Jurkat, Clone E6-1 (cell line): ENCODE measurements at places on chromosomes 5 and 9.

DNA sequence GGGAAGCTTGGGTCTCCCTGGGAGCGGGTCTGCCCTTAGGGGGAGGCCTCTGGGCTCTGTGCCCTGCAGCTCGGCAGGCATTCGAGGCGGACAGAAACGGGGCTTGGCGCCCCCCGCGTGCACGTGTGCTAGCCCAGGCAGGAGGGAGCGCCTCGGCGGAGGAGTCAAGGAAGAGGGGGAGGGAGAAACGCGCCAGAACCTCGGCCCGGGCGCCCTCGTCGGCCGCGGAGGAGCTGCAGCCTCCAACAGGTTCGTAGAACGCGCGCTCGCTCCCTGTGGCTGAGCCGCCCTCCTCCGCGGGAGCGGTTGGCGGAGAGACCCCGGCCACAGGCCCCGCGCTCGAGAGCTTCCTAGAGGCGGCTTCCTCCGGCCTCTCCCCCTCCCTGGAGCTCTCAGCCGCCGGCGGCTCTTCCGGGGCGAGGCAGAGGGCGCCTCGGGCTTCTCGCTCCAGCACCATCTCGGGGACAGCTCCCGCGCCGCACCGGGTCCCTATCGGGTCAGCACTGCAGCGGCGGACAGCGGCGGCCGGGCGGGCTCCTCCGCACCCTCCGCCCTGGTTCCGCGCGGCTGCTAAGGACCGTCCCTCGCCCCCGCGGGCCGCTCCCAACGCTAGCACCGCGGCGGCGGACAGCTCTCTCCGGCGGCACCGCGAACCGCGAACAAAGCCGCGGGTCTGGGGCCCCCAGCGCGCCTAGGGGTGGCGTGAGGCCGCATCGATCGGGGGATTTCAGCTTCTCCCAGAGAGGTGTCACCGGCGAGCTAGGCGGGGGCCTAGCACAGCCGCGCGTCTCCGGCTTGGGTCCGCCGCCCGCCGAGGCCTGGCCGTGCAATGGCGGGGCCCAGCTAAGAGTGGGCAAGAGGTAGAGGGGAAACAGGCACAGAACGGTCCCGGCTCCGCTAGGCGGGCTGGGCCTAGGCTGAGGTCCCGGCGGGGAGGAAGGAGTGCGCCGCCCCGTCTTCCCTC lies 74.6 kb upstream of the CPLX2 start:
- DNase-seq, result peak; percentile 56

DNA sequence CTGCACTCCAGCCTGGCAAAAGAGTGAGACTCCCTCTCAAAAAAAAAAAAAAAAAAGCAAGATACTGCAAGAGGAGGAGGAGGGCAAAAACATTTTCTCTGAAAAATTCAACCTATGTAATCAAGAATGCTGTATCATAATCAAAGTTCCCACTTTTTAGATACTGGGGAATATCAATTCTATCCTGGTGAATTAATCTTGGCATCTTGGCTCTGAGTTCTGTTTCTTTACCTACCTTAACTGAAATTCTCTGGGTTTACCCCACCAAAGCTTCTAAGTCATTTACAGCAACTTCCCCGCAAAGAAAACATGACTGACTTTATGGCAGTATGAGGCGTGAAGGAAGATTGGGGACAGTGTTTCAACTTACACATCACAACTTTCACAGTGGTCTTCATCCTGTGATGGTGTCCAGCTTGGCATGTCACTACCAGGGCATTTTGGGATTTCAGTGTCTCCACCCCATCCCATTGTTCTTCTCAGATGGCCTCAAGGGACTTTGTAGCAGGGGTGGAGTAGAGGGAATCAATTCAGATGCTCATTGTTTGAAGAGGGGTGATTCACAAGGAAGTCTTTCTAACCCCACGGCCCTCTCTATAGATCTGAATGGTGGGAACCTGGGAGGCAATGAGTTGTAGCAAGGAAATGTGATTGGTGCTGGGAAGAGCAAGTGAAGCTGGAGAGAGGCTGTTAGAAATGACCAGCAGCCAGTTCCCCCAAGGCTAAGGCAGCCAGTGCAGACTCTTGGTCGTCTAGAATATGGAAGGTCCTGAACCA lies 130.5 kb downstream of the SCAMP1 start:
- DNase-seq, result no peak

DNA sequence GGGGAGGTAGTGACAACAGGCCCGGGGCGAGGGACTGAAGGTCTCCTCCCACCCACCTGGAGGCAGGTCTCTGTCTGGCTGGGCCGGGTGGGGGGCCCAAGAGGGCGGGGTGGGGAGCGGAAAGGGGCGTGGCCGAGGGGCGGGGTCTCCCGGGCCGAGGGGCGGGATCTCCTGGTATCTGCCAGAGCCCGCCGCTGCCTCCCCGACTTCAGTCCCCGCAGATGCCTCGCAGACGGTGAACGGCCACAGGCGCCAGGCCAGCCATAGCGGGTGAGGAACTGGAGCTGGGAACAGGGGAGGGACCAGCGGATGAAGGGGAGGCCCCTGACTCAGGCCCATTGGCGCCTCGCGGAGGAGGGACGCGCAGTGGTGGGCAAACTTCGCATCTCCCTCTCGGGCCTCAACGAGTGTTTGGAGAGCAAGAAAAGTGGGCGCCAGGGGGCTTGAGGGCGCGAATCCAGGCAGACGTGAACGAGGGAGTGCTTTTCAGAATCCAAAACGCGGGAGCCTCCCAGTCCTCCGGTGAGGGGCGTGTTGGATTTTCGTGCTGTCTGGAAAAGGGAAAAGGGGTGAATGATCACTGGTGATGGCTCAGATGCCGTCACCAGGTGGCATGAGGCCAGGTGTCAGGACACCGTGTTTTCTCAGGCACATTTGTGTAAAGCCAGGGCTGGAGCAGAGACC lies at the start of gene ADGRD2:
ADGRD2 (plus strand) TSS at position 211 of the 684 bp plus-strand sequence. CDS start 1,216 bp downstream, outside the sequence.
- no peak for DNase-seq

DNA sequence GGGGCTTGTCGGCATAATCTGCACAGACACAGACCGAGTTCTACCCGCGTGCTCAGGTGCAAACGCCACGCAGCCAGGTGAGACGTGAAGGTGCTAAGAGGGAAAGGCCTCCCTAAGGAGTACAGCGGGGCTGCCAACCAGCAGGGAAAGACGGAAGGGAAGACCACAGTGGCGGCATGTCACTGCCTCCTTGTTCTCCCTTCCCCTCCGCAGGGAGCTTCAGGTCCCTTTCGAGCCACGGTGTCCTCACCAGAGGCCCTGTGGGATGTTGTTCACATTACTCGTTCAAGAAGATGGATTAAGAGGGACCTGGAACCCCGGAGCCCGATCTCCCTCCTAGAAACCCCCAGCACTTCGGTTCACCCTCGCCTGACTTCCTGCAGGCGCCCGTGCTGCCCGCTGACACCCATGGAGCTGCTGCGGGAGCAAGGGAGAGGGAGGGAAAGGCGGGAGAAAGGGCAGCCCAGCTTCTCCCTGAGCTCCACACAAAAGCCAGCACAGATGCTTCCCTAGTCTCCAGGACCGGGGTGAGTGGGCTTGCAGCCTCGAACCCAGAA lies 686 bp downstream of the BRD9 start:
- no peak for DNase-seq

GRCh38 chr5:39599721-39600431 lies 175.1 kb upstream of the DAB2 start:
- DNase-seq, result peak; percentile 19

DNA sequence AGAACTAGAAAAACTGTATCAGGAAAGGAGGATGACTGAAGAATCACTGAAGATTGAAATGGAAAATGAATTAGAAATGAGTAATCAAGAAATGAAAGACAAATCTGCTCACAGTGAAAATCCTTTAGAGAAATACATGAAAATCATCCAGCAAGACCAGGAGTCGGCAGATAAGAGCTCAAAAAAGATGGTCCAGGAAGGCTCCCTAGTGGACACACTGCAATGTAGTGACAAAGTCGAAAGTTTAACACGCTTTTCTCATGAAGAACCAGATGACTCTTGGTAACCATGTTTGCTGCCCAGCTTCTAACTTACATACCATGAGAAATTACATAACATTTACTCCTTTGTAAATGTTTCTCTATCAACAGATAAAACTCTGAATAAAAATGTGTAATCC lies 37.1 kb downstream of the CPLANE1 start:
- DNase-seq, result no peak

DNA sequence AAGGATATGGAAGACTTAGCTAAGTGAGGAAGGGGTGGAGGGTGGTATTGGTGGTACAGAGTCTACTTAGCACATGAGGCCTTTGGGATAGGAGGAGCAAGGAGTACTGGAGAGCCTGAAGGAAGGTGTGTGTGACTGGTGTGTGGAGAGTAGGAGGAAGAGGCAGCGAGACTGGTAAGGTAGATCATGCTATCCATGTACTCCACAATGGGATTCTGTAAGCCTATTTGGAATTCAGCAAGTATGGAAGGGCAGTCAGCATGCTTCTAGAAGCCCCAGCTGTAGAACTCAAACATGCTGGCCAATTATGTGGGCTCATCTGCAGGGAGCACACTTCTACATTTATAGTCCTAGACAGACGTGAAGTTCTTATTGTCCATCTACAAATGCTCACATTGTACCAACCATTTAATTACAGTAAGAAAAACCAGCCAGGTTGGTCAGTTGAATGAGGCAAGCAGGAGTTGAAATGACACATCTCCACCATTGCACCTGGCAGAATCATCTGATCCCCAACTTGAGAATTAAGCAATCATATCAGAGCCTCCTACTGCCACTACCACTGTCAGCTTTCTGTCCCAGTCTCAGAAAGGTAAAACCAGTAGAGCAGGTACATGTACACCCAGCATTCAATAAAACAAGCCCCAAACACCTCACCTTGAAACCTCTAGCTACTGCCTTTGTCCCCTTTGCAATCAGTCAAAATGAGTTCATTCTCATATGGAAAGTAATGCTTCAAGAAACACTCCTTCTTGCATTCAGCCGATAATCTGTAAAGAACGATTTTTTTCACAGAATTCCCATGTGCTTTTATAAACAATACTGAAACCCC lies 60.9 kb upstream of the GLRX start:
- DNase-seq, result no peak

DNA sequence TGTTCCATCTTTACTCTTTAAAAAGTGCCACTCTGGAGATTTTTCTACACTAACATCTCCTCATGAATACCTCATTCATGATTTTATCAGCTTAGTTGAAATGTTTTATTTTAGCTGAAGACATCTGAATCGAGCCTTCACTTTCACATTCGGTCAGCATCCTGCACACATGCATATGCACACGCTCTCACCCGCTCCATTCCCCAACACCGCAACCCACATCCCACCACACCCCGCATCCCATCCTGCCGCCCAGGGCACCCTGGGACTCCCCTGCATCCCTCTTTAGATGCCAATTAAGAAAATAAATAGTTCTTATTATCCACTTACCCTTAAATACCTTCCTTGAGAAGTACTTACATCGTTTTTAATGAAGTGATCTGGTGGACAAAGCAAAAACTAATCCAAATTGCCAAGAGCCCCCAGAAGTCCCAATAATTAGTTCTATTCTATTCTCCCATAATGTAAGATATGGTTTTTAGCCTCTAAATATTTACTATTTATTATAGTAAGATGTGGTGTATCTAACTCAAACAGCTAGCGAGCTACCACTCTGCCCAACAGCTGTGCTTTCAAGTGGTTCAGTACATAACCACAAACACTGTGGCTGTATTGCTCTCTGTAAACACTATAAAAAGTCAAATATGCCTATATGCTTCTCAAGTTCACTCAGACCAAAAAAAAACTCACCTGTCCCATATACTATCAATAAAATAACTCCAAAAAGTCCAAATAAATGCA lies 38.2 kb downstream of the GZMK start:
- peak; percentile 83 for DNase-seq

- DNase-seq, result no peak
Observed at GRCh38 chr5:66891184-66891925, 295.2 kb downstream of the MAST4 start.
